CD4-positive, alpha-beta T cell treated with Interleukin-4 for 4 hours (primary cell): ENCODE measurements at places on chromosomes 13 and 19.

DNA sequence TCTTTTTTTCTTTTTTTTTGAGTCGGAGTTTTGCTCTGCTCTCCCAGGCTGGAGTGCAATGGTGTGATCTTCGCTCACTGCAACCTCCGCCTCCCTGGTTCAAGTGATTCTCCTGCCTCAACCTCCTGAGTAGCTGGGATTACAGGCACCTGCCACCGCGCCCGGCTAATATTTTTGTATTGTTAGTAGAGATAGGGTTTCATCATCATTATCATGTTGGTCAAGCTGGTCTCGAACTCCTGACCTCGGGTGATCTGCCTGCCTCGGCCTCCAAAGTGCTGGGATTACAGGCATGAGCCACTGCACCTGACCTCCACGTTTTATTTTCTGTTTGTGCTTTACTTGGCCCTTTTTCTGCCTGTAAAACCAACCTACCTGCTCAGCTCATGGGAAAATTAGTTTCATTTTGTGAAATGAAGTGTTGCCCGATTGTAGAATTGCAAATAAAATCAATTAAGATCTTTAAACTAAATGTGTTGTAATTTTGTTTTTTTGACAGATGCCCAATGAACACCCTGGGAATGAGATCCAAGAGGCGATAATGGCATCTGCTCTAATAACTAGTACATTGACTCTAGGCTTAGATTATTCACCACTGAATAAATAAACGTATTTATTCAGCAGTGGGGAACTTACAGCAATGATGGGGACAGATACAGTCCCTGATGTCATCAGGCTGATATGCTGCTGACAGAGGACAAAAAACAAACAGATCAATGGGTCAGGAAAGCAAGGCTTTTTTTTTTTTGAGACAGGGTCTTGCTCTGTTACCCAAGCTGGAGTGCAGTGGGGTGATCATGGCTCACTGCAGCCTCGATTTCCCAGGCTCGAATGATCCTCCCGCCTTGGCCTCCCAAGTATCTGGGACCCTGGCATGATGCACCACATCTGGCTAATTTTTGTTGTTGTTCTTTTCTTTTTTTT is 2.2 kb upstream of the RAB11B start:
- no peak for DNase-seq

GRCh38 chr13:30044932-30045331 is 194.5 kb upstream of the UBL3 start:
- DNase-seq, result no peak

DNA sequence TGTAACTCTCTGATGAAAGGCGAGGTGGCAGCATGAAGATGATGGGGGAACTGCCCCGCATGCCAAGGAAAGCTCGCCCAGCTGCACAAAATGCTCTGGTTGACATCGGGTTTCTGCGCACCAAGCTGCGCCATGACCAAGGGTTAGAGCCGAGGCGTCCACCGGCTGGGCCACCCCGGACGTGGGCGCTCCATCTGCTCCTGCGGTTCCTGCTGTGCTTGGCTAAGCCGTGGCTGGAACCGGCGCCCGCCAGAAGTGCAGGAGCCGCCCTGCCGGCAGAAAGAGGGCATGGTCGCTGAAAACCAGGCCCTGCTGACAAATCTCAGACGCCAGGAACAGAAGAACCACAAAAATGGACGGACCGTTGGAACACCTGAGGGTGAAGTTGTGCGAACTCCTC is 57.9 kb downstream of the ZNF100 start:
- DNase-seq, result no peak

- no peak for DNase-seq
Observed at GRCh38 chr13:48636550-48636949, 17.2 kb upstream of the CYSLTR2 start.

DNA sequence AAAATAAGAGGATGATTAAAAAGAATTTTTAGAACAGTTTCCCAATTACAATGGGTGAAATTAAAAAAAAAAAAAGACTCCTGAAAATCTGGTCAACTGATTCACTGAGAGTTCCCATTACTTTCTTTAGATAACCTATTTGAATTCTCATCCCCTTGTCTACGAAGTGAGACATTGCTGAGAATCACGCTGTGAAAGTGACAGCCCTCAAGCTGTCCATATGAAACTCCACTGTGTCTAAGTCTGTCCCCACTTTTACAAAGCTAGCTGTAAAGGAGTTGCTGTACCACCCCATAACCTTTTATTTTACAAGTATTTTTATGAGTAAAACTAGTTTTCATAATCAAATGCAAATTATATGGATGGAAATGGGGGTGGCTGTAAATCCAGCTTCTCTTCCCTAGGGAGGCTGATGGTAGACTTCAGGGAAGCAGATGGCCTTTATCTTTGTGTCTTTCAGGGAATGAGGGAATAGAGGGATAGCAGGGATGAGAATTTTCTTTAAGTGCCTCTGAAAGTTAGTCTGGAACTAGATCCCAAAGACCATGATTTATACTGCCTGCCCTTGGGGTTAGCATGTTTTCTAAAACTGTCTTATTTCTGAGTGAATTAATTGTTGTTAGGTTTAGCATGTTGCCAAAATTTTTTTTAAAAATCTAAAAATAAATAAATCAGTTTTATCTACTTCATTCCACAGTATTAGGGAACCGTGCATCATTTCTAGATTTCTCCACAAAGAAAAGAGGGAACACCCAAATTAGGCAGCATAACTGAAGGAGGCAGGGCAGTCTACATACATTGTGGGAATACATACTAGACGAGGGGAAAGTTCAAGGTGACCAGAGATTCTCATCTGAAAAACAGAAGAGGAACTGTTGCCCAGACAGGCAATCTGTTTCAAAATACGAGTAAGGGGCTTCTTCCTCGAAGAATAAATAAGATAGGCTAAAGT is 1219.1 kb downstream of the UQCRFS1 start:
- DNase-seq, result no peak

- no peak for DNase-seq
Observed at GRCh38 chr13:36084131-36084530, 47.1 kb downstream of the DCLK1 start.

GRCh38 chr19:28444362-28444761 is 768.6 kb downstream of the UQCRFS1 start:
- no peak for DNase-seq

GRCh38 chr19:49042177-49042576 is 1.5 kb upstream of the CGB5 start:
- no peak for DNase-seq

GRCh38 chr19:19661675-19662251 is 1.7 kb downstream of the ATP13A1 start:
- peak; percentile 57 for DNase-seq

DNA sequence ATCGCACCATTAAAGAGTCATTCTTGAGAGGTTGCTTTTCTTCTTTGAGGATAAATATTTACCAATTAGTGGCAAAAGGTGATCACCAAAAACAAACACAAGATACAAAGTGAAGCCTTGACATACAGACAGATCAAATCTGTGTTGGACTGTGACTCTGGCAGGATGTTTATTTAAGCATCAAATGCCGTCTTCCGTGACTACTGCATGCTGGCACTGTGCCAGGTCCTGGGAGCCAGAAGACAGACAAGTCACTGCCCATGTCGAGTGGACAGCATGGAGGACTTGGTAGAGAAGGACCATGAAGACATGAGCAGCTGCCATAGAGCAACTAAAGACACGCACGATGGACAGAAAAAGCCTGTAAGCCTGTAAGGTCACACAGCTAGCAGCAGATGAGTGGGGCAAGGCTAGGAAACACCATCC is 92.8 kb upstream of the FARP1 start:
- no peak for DNase-seq

GRCh38 chr19:34319230-34319585 is 45.8 kb upstream of the GPI start:
- no peak for DNase-seq

- DNase-seq, result no peak
Observed at GRCh38 chr19:19543101-19543500, 5.0 kb downstream of the CILP2 start.

DNA sequence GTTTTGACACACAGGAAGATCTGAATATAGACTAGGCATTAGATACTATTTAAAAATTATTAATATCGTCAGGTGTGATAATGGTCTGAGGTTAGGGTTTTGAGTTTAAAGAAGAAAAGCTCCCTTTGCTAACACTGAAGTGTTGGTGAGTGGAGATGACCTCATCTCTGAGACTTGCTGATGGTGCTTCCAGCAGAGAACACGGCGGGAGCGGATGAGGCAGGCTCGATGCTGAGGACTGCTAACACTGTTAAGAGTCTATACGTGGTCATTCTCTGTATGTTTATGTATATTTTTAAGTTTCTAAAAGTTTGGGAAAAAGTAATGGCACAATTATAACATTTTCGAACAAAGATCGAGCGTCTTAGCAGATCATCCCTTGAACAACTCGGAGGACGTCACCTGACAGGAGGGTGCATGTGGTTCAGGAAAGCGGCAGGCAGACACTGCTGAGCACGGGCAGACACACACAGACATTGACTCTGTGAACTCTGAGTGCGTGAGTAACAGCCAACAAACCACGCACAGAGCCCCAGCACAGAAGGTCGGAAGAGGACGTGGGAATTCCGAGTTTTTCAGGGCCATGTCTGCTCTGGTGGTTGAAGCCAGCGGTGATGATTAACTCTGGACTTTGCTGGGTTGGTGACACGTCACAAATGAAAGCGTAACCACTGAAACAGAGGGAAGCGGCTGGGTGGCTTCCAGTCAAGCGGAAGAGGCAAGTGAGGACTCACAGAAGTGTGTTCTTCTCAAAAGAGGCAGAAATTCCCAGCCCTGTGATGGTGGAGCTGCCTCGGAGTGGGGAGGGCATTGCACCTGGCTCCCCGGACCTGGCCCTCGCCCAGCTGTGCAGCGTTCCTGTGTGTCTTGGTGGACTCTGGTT is 91.9 kb upstream of the TEX29 start:
- no peak for DNase-seq

- no peak for DNase-seq
Observed at GRCh38 chr19:38073841-38074685, 150.0 kb downstream of the DPF1 start.

- DNase-seq, result no peak
Observed at GRCh38 chr13:53507741-53508140, 479.1 kb downstream of the OLFM4 start.

DNA sequence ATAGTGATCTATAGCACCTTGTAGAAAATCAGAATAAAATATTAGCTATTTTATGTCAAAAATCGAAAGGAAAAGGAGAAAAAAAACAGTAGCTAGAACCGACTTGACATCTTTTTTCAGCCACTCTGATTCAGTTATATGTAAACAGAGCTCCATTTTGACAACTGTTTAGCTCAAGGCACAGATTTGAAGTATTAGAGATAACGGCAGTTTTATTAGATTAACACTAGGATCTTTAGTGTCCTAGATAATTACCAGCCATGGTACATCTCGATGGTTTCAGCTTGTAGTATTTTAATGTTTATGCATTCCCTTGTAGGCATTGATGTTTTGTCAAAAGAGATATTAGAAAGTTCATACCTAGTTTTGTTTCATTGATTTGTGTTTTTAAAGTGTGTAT is 67.3 kb downstream of the PCDH17 start:
- no peak for DNase-seq

GRCh38 chr13:68808456-68808855 is 1299.2 kb upstream of the ATXN8OS start:
- no peak for DNase-seq

DNA sequence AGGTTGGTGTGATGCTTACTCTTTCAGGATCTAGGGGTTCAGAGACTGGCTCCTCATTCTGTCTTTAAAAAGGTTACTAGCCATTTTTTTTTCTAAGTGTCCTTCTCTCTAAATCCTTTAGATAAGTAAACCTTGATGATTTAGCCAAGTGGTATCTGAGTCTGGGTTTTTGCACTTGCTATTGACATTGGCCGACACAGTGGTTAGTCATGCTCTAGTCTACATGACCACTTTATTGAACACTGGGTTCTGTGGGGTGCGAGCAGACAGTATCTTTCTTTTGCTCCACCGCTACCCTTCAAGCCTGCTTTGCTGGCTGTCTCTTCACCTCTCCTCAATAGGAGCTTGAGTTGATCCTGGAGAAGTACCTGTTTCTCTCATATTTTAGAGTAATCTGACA is 6.2 kb upstream of the NUP58 start:
- no peak for DNase-seq

- no peak for DNase-seq
Observed at GRCh38 chr19:9836021-9836420, 903 bp downstream of the PIN1 start.

DNA sequence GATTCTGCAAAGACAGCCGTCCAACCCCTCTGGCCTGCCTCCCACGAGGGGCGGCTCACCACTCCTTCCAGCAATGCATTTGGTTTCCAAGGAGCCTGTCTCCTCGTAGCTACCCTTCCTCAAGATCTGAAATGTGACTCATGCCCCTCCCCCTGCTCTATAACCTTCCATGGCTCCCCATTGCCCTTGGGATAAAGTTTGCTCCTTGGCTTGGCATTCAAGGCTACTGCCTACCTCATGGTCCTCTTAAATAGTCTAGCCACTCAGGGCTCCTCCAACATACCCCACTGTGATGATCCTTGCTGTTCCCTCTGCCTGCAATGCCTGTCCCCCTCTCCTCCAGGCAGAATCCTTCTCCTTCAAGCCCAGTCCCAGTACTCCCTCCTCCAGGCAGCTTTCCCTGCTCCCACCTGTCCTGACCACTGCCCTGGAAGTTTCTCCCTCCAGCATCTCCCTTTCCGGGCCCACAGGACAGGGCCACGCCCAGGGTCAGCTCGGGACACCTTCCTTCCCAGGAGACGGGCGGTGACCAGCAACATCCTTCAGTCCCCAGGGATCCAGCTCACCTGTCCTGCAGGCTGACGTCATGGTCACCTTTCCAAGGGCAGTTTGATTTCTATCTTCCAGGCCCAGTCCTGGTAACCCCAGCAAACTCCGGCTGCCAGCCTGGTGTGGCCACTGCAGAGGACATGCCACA is 19.2 kb upstream of the SEMA6B start:
- no peak for DNase-seq

GRCh38 chr19:33316541-33317264 is 14.4 kb upstream of the CEBPA start:
- no peak for DNase-seq

DNA sequence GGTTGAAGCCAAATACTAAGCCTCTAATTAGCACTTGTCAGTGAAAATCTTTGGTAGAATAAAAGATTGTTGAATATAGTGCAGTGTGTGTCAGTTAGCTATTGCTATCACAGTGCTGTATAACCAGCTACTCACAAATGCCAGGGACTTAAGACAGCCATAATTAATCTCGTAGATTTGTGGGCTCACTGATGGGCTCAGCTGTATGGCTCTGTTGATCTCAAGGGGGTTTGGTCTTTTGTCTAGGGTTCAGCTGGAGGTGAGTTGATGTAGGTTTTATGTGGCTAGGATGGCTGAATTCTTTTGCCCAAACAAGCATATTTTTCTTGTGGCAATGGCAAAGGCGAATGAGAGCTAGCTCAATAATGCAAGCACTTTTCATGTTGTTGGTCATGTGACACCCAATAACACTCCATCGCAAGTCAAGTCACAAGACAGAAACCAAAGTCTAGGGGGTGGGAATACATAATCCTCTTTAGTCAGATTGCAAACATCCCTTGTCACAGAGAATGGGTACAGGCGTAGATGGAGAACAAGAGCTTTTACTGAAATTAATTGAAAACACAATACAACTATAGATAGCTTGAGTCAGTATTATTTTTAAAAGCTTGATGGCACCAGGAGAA is 121.7 kb upstream of the EDNRB start:
- DNase-seq, result no peak

- no peak for DNase-seq
Observed at GRCh38 chr19:50318438-50318837, 10.7 kb downstream of the KCNC3 start.

- DNase-seq, result no peak
Observed at GRCh38 chr13:87554045-87554444, 117.1 kb upstream of the SLITRK5 start.

- no peak for DNase-seq
Observed at GRCh38 chr13:33531484-33531883, 245.9 kb upstream of the STARD13 start.

GRCh38 chr13:45860240-45860639 is 8.7 kb upstream of the SIAH3 start:
- DNase-seq, result no peak
